ENCODE measurements at places on chromosomes 2 and 18.

DNA sequence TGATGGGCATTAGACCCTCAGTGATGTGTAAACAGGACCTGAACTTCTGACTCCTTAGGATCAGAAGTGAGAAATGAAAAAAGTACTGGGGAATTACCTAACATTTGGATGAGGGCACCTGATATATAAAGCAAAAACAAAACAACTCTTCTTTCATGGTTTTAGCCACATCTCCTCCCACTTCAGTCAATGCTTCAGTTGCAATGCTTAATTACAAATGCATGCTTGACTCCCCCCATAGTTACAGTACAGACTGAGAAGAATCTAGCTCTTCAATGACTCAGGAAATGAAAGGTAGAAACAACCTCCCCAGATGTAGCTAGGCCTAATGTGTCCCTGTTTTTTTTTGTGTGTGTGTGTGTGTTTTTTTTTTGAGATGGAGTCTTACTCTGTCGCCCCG, 276.8 kb upstream of the POU3F3 start:
- no peak for DNase-seq

GRCh38 chr2:20666304-20667150, at the start of gene GDF7:
TSS of gene GDF7 (plus strand) at chr2:20667144. CDS start at chr2:20667240, 96 bp downstream.
- DNase-seq, result no peak

- DNase-seq, result peak; percentile 51
Observed at GRCh38 chr2:43305012-43305411, 78.6 kb upstream of the ZFP36L2 start.

DNA sequence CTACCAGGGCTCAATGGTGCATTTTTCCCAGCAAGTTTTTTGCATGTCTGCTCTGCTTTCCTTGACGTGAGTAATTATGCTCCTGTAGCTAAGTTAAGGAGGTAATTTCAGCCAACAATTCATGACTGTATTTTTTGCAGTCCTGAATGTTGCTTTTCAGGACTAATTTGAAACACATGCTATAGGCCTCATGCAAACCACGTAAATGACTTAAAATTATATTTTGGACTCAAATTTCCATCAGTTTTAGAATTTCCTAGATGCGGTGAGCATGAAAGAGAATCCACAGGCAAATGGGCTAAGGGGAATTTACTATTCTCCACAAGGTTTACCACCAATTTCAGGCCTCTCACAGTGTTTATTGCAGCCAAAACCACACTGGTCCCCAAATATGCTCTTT, 589.9 kb upstream of the LRRTM1 start:
- DNase-seq, result no peak
